Activated CD4-positive, alpha-beta T cell treated with anti-CD3 and anti-CD28 coated beads, Interleukin-2, Interleukin-4, amounts not matched to agents 100 ng/mL and 50 ng/mL, durations not matched to agents 16 hours and 8 hours (primary cell): ENCODE measurements at places on chromosomes 5 and 9.
A peak's percentile ranks its signal among the peaks of the same experiment; 100 is the strongest.

DNA sequence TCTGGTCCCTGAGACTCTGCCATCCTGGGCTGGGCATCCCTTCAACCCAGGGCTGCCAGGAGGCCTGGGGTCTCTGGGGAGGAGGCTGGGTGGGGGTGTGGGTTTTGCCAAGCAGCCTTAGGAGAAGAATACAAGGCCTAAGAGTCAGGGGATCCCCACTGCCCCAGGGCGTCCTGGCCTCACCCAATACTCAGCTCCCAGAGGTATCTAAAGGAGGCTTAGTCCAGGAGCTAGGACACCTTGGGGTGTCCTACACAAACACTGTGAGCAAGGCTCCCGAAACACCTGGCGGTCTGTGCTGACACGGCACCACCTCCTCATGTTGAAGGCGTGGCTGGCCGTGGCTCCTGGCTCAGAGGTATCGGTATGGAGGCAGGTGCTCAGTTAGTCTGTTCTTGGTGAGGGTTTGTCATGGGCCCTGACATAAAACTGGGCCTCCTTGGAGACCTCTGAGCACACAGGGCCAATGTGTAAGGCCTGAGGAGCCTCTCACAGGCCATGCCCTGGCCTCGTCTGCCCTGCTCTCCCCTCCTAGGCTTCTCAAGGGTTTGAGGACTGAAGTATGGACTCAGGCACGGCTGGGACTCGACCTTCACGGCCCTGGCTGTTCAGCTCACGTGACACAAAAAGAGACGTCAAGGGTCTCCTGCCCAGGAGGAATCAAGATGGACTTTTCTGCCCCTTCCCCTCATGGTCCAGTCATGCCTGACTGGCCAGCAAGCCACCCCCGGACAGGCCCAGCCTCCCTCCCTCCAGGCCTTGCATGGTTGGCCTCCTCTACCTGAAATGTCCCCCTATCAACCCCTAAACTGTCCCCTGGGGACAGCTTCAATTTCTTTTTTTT lies 277.3 kb downstream of the FSTL4 start:
- DNase-seq: no peak

DNA sequence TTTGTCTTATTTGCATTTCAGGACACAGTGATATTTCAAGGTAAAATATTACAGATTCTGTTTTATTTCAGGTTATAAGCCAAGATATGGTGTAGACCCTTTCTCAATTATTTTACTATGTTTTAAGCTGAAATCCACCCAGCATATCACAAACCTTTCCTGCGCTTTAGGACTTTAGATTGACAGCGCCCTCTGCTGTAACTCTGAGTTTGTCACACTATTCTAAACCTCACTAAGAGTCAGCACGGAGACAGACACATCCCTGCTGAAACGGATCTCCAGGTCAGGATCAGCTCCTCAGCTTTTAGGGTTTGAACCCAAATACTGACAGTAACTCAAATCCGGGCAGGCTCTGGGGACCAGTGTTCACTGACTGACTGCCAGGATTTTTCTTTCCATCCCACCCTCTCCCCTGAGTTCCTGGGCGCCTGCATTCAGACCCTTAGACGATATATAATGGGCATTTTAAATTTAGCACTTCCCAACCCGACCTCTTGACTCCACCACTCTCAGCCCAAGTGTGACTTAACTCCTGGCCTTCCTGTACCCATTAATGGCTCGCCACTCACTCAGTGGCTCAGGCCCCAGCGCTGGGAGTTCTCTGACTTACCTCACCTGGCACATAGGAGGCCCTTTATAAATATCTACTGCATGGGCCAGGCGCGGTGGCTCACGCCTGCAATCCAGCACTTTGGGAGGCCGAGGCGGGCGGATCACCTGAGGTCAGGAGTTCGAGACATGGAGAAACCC lies 33.5 kb downstream of the TLX3 start:
- peak; percentile 27 for DNase-seq

GRCh38 chr5:105689596-105689995 lies 1981.1 kb downstream of the EFNA5 start:
- no peak for DNase-seq

GRCh38 chr9:3756071-3756470 lies 230.3 kb upstream of the RFX3 start:
- no peak for DNase-seq

DNA sequence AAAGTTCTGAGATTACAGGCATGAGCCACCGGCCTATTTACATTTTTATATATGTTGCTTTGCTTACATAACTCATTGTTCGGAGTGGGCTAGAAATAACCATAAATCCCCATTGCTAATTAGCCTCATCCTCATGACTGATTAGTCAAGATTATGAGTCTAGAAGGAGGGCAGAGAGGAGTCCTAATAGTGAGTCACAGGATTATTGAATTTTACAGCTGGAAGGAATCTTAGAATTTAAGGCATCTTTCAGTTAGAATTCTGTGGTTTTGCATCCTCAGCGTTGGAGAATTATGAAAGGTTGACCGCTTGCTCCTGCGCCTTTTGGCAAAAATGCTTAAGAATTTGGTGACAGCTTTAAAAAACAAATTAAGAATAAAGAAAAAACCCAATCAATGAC lies 2.6 kb upstream of the PBX3 start:
- DNase-seq: no peak

DNA sequence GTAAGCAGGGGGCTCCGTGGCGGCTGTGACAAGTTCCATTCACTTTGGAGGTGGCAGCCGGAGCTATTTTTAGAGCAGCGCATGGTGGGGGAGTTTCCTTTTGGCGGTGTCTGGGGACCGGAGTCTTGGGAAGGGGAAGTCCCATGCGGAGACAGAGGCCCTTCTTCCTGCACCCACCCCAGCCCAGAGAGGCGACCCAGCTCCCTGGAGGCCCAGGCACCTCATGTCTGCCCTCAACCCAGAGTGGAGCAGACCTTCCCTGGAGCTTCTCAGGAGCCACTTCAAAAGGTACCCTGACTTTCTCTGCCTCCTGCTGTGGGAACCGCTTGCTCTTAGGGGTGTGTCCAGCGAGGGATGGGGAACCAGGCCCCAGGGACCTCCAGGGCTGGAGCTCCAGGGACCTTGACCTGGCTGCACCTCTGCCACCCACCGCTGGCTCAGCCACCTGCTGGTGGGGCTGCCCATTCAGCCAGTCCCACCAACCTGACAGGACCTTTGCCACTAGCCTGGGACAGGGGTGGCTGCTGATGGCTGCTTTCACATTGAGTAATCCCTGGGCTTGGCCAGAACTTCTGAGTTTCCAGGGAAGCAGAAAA lies 34.1 kb downstream of the NEK6 start:
- peak; percentile 54 for DNase-seq

DNA sequence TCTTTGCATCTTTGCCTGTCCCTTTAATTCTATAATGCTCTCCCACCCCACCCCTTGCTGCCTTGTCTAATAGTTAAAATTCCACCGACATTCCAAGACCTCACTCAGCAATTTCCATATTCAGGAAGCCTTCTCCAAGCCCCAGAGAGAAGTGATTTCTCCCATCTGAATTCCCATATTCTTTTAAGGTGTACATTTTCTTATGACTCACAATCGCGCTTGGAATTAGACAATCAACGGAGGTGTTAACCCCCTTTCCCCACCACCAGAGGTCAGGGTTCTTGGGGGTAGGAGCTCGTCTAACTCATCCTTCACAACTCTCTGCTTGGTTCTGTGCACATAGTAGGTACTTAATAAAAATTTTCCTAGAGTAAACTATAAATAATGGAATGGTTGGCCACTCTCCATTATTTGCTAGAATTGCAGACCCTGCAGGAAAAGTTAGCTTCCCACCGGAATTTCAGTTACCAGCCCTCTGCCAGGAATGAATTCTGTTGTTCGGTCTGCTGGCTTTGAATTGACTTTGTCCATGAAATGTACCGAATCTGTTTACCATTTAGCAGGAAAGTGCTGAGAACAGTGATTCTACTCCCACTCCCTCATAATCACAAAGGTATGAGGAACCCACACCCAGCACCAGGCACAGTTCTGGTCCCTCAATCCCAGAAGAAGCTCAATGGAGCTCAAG lies 5.0 kb downstream of the KCNIP1 start:
- no peak for DNase-seq

GRCh38 chr5:53779541-53779981 lies 219.1 kb downstream of the NDUFS4 start:
- peak; percentile 36 for DNase-seq

DNA sequence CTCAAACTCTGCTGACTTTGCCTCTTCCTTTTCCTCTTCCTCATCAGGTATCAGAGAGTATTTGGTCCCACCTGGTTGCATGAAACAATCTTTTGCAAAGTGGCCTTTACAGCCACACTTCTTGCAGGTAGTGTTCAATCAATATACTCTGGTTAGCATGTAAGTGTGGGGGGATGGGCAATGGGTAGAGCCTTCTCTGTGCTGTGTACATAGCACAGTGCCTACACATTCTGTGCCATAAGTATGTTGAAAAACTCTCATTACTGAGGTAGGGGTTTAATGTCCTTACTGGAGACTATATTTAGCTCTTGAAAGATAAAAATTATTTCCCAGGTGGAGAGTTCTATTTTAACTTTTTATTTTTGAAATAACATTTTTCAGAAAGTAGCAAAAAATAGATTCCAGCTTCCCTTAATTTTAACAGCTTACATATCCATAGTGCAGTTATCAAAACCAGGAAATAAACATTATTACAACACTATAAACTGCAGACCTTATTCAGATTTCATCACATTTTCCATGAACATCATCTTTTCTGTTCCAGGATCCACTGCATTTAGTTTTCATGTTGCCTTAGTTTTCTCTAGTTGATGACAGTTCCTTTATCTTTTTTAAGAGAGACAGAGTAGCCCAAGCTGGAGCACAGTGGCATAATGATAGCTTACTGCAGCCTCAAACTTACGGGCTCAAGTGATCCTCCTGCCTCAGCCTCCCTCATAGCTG lies 15.1 kb downstream of the TTC1 start:
- DNase-seq: no peak

GRCh38 chr5:14675865-14676300 lies 11.4 kb downstream of the OTULIN start:
- DNase-seq: no peak

- no peak for DNase-seq
Observed at GRCh38 chr5:143403334-143403592, 223 bp downstream of the NR3C1 start.
